ENCODE measurements at places on chromosomes 7 and 10. TPM values are rescaled to one million over a fixed set of nuclear protein-coding genes. Genes with fewer than 3 reads are reported as not detected.

DNA sequence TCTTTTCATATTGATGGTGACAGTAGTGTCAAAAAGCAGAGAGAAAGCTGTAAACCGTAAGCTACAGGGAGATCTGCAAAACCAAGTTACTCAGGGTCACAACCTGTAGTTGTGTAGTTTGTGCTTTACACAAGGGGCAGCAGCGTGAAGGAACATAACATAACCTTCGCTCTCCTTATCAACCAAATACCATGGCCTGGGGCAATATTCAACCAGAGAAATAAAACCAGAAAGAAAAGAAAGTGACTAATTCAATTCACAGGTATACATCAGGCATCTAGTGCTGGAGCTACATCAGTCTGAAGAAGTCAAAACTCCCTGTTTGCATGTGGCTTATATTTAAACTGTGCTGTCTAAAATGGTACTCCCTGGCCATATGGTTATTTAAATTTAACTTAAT, 224.3 kb downstream of the TWIST1 start:
- H3K27ac ChIP-seq, result no peak overlapping the region
- no peaks in the 10 kb centered on the region for H3K4me1 ChIP-seq
- no peaks in the 10 kb centered on the region for H3K36me3 ChIP-seq
- H3K4me3 ChIP-seq, result no peak overlapping the region

The FAS gene
- 4.2 TPM for total RNA-seq

GRCh38 chr7:135169141-135169963, 1.2 kb downstream of the CYREN start:
- DNase-seq, result no peak
- peaks cover 28% of the 10 kb centered on the region for H3K4me1 ChIP-seq
- peak overlapping the region; percentile 98 for H3K27ac ChIP-seq
- no peaks in the 10 kb centered on the region for H3K27me3 ChIP-seq
- H3K36me3 ChIP-seq, result peaks cover 14% of the 10 kb centered on the region

The MALRD1 gene
- 0.55 TPM for total RNA-seq

The CCDC136 gene
- total RNA-seq, result 16.0 TPM

- H3K27me3 ChIP-seq, result no peaks in the 10 kb centered on the region
- H3K4me1 ChIP-seq, result no peaks in the 10 kb centered on the region
- no peak overlapping the region for H3K27ac ChIP-seq
- no peak for DNase-seq
- no peak overlapping the region for H3K4me3 ChIP-seq
These were observed 189.3 kb downstream of the POLR1F start for GRCh38 chr7:19519443-19520021.

The DUS4L gene
- 14.1 TPM for total RNA-seq

DNA sequence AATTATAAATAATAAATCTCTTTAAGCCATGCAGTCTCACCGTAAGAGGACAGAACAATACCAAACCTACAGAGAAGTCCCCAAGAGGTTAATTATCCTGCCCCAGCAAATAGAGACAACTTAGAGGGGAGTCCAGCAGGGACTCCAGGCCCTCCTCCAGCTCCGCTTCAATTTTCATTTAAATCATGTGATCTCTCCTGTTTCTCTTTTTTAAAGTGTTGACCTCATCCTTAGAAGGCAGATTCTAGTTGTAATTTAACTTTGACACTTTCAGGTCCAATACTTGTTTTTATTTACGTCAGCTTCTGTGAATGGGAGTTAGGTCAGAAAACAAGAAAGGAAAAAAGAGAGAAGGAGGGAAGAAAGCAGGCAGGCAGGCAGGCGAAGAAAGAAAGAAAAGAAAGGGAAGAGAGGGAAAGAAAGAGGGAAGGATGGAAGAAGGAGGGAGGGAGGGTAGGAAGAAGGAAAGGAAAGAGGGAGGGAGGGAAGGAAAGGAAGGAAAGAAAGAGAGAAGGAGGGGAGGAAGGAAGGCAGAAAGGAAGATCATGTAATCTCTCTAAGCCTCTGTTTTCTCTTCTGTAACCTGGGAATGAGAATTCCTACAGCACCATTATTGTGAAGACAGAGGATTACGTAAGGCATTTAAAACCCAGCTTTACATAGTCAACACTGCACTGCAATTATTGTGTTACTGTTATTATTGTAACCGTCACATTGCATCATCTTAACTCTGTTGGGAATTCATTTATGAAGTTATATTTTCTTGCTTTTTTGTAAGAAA, 227.7 kb downstream of the SKIDA1 start:
- no peaks in the 10 kb centered on the region for H3K4me1 ChIP-seq
- H3K4me3 ChIP-seq, result no peak overlapping the region
- H3K36me3 ChIP-seq, result no peaks in the 10 kb centered on the region
- H3K27ac ChIP-seq, result no peak overlapping the region
- DNase-seq, result no peak

The VWDE gene
- 4.0 TPM for total RNA-seq

DNA sequence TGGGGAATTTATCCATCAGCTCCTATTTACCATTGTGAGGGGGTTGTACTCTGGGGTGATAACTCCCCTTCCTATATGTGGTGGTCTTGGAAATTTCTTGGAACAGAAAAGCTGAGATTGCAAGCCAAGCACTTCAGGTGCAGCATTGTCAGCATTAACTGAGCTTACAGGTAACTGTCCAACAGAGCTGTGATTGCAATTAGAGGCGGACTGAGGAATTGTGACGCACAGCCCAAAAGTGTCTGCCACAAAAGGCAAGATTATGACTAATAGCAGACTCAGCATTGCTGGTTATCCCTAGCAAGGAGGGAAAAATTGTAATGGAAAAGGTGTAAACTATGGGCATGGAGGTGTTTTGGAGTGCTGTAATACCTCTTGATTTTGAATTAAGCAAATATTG, 126.1 kb upstream of the AGR3 start:
- H3K27me3 ChIP-seq, result peaks cover 4% of the 10 kb centered on the region
- no peak overlapping the region for H3K27ac ChIP-seq
- DNase-seq, result no peak
- H3K36me3 ChIP-seq, result peaks cover 7% of the 10 kb centered on the region
- no peak overlapping the region for H3K4me3 ChIP-seq

The AGAP9 gene
- total RNA-seq, result 10.1 TPM

DNA sequence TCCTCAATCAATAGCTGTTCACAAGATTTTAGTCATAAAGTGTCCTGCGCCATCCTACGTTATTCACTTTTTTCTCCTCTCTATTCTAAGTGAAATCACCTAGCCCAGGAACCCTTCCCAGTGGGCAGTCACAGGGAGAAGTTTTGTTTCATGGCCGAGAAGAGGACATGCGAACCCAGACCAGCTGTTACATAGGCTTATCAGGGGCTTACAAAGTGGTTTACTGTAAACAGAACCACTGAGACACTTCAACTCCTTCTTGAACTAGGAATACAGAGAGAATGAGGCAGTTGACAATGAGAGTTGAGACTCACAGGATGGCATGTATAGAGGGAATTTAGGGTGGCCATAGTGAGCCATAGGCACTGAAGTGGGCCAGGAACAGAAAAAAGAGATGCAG, 246.9 kb upstream of the GLI3 start:
- no peak overlapping the region for H3K4me3 ChIP-seq
- no peaks in the 10 kb centered on the region for H3K36me3 ChIP-seq
- peaks cover 8% of the 10 kb centered on the region for H3K27me3 ChIP-seq
- DNase-seq, result no peak
- H3K4me1 ChIP-seq, result no peaks in the 10 kb centered on the region
- H3K27ac ChIP-seq, result no peak overlapping the region

GRCh38 chr7:103150192-103150591, 1.3 kb upstream of the NAPEPLD start:
- peaks cover 2% of the 10 kb centered on the region for H3K36me3 ChIP-seq
- peaks cover 39% of the 10 kb centered on the region for H3K4me1 ChIP-seq
- DNase-seq, result no peak
- peak overlapping the region; percentile 20 for H3K4me3 ChIP-seq

- no peak overlapping the region for H3K27ac ChIP-seq
- H3K4me3 ChIP-seq, result no peak overlapping the region
- H3K36me3 ChIP-seq, result no peaks in the 10 kb centered on the region
- H3K27me3 ChIP-seq, result peaks cover 22% of the 10 kb centered on the region
These were observed 112.7 kb downstream of the CPXM2 start for GRCh38 chr10:123778719-123779517.

The VTI1A gene
- 42.7 TPM for total RNA-seq

- no peak overlapping the region for H3K4me3 ChIP-seq
- H3K36me3 ChIP-seq, result no peaks in the 10 kb centered on the region
These were observed 91.5 kb downstream of the DIP2C start for GRCh38 chr10:597976-598375.

- no peak for DNase-seq
- no peaks in the 10 kb centered on the region for H3K27me3 ChIP-seq
- H3K4me1 ChIP-seq, result no peaks in the 10 kb centered on the region
- H3K27ac ChIP-seq, result no peak overlapping the region
These were observed 190.2 kb downstream of the ACTR3B start for GRCh38 chr7:152949790-152950189.

DNA sequence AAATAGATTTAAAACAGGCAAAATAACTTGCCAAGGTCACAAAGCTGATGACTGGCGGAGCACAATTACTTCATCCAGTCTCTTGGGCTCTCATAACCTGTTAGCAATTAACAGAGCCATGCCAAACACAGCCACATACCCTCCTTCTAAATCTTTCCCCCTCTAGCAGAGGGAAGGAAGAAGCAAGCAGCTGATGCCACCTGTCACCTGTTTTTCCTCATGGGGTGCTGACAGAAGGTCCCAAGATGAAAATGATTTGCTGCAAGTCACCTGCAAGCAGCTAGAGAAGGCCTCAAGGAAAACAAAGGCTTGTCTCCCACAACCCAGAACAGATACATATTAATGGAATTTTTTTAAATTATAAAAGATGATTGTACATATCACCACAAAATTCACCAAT, 117.8 kb downstream of the GFRA1 start:
- no peaks in the 10 kb centered on the region for H3K36me3 ChIP-seq
- no peak overlapping the region for H3K4me3 ChIP-seq
- DNase-seq, result no peak
- no peak overlapping the region for H3K27ac ChIP-seq
- H3K4me1 ChIP-seq, result peaks cover 2% of the 10 kb centered on the region

DNA sequence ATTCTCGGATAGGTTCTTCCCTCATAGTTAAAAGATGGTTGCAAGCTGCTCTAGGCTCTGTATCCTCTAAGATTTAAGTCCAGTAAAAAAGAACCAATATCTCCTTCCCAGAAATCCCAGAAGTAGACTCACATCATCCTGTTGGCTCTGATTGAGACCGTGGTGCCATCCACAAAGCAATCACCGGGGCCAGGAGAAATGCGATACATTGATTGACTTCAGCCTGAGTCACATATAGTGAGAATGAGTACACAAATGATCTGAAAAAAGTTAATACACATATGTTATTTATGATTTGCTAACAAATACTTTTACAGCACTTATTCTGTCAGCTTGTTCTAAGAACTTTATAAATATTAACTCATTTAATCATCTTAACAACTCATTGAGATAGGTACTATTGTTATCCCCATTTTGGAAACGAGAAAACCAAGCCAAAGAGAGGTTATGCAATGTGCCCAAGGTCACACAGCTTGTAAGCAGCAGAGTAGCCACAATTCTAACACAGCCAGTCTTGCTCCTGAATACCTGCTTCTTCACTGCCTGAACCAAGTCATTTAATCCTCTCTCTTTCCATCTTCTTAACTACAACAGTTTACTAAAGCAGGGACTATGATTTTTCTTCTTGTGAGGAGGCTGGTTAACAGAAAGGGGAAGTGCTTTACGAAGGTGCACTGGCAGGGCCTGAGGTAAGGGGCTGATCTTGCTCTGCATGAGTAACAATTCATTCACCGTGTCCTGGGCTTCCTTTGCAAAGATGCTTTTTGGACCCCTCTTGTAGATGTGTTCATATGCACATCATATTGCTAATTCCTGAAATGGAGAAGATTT, 177.0 kb downstream of the REEP3 start:
- no peaks in the 10 kb centered on the region for H3K27me3 ChIP-seq
- H3K27ac ChIP-seq, result no peak overlapping the region
- no peaks in the 10 kb centered on the region for H3K4me1 ChIP-seq
- no peaks in the 10 kb centered on the region for H3K36me3 ChIP-seq

DNA sequence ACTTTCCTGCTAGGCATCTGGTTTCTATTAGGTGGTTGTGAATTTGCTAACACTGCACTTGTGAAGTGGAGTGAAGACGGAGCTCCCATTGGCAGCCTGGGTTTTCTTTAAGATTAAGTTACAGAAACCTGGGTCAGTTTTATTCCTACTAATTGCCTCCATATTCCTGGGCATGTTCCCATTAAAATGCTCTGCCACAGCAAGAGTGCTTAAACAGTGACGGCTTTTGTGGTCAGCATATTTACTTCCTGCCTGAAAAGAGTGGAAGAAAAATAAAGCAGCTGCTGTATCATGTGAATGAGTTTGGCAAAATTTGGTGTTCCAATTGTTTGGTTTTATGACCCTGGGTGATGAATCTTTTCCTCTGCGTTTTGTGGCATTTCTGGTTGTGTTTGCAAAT, 96.9 kb upstream of the PLXDC2 start:
- H3K4me3 ChIP-seq, result no peak overlapping the region
- H3K27ac ChIP-seq, result no peak overlapping the region
- no peaks in the 10 kb centered on the region for H3K4me1 ChIP-seq

The RAB19 gene
- 6.5 TPM for total RNA-seq

The PNPLA8 gene
- total RNA-seq, result 25.6 TPM

GRCh38 chr7:138257459-138258196, 181.4 kb downstream of the AKR1D1 start:
- no peak for DNase-seq
- no peaks in the 10 kb centered on the region for H3K36me3 ChIP-seq
- peaks cover 7% of the 10 kb centered on the region for H3K4me1 ChIP-seq
- no peak overlapping the region for H3K27ac ChIP-seq
- no peak overlapping the region for H3K4me3 ChIP-seq

- peak; percentile 31 for DNase-seq
- H3K4me1 ChIP-seq, result peaks cover 26% of the 10 kb centered on the region
- H3K4me3 ChIP-seq, result no peak overlapping the region
- no peaks in the 10 kb centered on the region for H3K27me3 ChIP-seq
- no peak overlapping the region for H3K27ac ChIP-seq
These were observed 190.8 kb downstream of the MLLT10 start for GRCh38 chr10:21724687-21725367.
